ENCODE measurements at places on chromosomes 6 and 20.

- peak; percentile 97 for DNase-seq
These were observed 242.2 kb downstream of the HIVEP2 start for GRCh38 chr6:142702501-142703460.

GRCh38 chr6:87741001-87741650 is 39.1 kb upstream of the AKIRIN2 start:
- DNase-seq, result no peak

DNA sequence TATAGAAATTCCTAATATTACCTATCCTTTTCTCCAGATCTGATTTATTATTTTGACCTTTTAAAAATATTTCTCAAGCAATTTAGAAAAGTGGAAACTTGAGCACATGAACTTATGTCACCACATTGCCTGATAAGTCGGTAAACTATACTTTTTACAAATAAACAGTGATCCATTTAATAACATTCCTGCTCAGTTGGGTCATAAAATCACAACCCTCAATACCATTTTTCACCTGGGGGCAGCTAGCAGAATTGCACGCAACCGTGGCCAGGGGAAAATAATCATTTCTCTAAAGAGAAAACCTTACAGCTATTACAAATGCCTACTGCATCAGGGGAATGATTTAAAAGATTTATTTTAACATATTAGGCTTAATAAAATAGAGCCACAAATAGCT is 614.5 kb downstream of the PHF3 start:
- DNase-seq, result no peak

- no peak for DNase-seq
These were observed 11.0 kb downstream of the BTNL2 start for GRCh38 chr6:32396028-32396427.

GRCh38 chr20:36017048-36017951 is 48.9 kb downstream of the CNBD2 start:
- DNase-seq, result no peak

GRCh38 chr6:97215157-97215769 is 67.8 kb downstream of the MMS22L start:
- DNase-seq, result peak; percentile 49

- peak; percentile 6 for DNase-seq
These were observed 261.7 kb upstream of the NOX3 start for GRCh38 chr6:155717374-155717773.

DNA sequence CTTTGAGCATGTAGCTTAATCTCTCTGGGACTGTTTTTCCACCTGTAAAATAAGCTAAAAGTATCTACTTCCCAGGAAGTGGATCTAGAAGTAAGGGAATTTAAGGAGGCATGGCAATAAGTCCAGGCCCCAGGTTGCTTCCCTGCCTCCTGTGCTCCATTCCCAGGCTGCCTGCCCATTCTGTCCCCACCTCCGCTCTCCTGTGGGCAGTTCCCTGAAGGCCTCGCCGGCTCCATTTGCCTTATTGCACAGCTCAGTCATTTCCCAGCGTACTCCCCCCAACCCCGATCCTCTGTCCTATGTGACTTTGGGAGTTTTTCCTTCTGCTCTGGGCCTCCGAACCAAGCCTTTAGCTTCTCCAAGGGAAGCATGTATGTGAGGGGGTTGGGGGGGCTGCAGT is 4.6 kb downstream of the SLC29A1 start:
- DNase-seq, result no peak

GRCh38 chr20:38298768-38299288 is 5.1 kb upstream of the BPI start:
- peak; percentile 88 for DNase-seq

- DNase-seq, result no peak
These were observed 181.6 kb downstream of the CDH26 start for GRCh38 chr20:60139663-60140446.

GRCh38 chr6:86856379-86856778 is 80.9 kb upstream of the HTR1E start:
- DNase-seq, result no peak

GRCh38 chr6:5081182-5081581 is 4.0 kb upstream of the PPP1R3G start:
- DNase-seq, result no peak

- DNase-seq, result no peak
These were observed 141.6 kb downstream of the DHX35 start for GRCh38 chr20:39103732-39104131.

DNA sequence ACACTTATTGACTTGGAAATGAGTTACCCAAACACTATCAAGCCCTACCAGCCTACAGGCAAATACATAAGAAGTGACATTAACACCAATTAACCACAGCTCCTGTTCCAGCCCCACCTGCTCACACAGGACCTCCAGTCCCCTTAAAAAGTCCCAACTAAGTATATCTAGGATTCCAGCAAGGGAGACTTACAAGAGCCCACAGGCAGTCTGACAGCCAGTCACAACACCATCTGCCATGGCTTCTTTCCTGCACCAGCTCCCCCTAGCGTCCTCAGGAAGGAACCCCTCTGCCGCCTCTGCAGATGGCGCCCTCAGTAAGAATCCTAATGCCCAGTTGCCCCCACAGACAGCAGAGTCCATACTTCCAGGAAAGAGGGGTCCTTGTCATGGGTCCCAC is 122.1 kb downstream of the HIVEP2 start:
- no peak for DNase-seq

DNA sequence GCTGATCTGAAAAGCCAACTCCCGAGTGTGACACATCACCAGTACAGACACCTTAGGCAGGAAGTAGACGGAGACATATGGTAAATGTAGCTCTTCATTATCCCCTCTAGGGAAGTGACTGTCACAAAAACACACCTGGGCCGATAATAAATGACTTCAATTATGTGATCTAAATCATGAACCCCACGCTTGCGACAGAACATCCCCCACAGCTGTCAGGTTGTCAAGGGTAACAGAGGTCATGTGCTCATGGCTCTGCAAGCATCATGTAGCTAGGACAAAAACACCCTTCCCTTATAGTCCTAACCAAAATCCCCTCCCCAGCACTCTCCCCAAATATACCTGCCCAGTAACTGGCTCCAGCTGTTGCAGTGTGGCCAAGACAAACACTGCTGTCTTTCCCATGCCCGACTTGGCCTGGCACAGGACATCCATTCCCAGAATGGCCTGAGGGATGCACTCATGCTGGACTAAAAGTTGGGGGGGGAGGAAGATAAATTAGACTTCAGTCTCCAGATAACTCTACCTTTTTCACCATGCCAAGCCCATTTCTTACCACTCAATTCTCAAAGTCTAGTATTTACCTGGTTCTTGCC is 2.9 kb downstream of the DDX39B start:
- DNase-seq, result no peak

- DNase-seq, result no peak
These were observed 101.5 kb downstream of the CAP2 start for GRCh38 chr6:17494919-17495318.

DNA sequence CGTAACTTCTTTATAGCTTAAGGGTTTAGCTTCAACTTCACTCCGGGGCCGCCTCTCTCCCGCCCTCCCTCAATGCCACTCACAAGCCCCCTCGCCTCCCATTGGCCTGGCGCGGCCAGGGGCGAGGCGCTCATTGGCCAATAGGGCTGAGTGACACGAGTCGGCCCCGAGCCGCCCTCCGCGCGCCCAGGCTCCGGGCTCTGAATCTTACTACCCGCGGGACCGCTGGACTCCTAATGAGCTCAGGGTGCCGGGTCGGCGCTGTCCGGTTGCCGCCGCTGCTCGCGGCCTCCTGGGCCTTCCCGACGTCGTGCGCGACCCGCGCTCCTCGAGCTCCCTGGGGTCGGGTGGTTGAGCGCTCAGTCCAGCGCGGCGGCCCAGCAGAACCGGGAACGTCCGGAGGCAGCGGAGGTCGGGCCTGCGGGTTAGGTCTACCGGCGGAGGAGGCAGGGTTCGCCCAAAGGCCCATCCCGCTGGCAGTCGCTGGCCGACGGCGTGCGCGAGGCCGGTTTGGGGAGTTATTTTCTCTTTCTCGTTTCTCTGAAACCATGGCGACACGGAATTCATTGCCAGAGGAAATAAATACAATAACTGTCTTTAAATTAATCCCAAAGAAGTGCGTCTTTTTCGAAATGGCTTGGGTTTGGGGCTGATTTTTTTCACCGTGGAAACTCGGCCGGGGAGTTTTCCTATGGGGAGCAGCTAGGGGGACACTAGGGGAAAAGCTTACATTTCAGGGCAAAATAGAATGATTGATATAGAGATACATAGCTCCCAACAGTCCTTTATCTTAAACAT is at the start of gene SIM1:
SIM1 (minus strand) TSS at position 19 of the 798 bp plus-strand sequence. CDS start 1,453 bp downstream, outside the sequence.
- peak; percentile 49 for DNase-seq

DNA sequence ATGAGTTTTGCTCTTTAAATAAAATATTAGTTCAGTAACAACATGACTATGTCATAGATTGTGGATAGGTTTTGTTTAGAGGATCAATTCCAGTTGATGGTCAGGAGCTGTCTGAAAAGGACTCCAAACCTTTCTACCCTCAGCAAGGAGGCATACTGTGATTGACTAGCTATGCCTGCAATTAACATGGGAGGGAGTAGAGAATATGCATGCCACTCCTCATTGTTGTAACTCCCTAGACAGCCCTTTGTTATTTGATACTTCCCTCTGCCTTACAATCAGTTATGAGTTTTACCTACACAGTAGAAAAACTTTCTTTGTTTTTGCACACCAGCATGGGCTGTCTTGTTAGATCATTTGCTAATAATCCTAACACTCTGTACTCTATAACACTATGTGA is 1418.5 kb downstream of the KHDRBS2 start:
- no peak for DNase-seq

GRCh38 chr6:132746048-132746447 is 11.7 kb downstream of the VNN2 start:
- DNase-seq, result peak; percentile 77

DNA sequence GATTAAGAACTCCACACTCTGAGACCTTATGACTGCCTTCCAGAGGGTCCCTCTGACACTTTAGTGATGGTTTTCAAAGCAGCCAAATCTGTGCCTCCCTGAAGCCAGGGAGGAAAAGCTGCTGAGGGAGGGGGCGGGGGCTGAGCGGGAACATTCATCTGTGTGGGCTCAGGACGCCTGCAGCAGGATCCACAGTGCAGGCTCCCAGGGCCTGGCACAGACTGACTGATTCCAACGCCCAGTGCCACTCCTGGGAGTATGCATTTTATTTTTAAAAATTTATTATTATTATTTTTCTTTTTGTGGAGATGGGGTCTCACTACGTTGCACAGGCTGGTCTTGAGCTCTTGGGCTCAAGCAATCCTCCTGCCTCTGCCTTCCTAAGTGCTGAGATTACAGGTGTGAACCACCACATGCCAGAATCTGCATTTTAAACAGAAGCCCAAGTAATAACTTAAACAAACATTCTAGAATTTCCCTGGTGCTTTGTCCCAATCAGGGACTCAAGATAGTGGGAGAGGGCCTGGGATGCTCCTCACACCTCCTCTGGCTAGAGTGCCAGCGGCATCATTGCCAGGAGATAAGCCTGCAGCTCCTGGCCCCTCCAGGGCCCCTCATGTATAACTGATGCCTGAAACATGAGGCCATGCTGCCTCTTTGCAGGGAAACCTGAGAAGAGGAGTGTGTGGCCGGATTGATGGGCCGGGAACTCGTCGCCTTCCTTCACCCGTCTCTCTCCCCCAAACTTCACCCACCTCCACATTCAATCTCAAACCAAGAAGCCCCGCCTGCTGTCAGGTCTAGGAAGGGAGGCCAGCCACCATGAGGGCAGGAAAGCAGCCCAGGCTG is 438 bp upstream of the TMC2 start:
- no peak for DNase-seq

DNA sequence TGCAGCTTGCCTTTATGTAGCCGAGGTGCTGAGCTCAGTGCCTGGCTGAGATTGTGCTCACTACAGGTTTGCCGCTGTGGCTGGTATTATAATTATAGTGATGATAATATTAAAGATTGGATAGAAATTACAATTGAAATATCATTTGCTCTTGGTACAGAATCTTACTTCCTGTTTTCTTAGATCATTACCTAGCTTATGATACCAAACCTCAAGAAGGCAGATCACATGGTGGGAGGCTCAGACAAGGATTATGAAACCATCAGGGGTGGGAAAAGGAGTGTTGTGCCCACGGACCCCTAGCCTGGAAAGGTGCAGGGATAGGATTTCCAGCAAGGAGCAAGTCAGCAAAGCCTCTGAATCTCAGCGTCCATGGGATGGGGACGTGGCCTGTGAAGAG is 70.6 kb downstream of the IGF2R start:
- DNase-seq, result no peak

Data from suppressor macrophage treated with lipopolysaccharide for 4 hours (primary cell).